ENCODE measurements at places on chromosomes 16 and 17.

DNA sequence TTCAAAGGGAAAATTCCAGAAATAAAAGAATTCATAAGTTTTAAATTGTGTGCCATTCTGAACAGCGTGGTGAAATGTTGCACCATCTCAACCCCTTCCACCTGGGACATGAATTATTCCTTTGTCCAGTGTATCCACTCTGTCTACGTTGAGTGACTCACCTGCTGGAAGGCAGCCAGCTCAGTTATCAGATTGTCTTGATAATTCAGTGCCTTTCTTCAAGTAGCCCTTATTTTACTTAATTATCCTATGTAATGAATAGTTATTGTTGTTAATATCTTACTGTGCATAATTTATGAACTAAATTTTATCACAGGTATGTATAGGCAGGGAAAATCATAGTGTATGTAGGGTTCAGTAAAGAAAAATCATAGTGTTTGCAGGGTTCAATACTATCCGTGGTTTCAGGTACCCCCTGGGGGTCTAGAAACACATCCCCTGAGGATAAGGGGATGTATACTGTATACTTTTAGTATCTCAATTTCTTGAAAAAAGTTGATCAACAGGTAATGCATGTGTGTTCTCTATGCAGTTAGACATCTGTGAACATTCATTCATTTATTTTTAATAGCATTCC, 7.7 kb upstream of the PCTP start:
- DNase-seq: no peak

- no peak for DNase-seq
Measured at GRCh38 chr17:57257195-57257894, 1.0 kb downstream of the MSI2 start.

- DNase-seq: no peak
Measured at GRCh38 chr17:28204751-28205150, 114.2 kb upstream of the TMEM97 start.

DNA sequence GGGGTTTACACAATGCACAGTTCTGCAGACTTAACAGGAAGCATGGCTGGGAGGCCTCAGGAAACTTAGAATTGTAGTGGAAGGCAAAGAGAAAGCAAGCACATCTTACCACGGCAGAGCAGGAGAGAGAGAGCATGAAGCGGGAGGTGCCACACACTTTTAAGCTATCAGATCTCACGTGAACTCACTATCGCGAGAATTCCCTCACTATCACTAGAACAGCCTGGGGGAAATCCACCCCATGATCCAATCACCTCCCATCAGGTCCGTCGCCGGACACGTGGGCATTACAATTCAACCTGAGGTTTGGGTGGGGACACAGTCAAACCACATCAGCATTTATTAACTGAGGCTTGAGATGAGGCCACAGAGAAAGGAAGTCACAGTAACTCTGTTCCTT, 326.7 kb downstream of the C16orf95 start:
- no peak for DNase-seq

DNA sequence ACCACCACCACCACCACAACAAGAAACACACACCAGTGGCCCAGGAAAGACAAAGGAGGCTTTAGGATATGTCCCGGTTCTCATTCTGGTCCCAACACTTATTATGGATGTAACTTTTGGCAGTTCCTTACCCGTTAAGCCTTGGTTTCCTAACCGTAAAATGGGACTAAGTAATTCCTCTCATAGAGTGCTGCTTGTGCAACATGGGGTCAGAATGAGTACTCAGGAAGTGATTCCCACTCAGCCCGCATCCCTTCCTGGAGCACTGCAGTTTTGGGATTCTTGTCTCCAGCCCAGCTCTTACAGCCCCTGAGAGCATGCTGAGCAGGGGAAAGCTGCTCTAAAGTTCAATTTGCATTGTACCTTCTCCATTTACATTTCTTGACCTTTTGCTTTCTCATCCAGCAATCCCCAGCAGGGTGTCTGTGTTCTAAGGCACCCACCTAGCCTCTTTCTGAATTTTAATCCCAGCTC, 262.6 kb downstream of the PRKCA start:
- no peak for DNase-seq

DNA sequence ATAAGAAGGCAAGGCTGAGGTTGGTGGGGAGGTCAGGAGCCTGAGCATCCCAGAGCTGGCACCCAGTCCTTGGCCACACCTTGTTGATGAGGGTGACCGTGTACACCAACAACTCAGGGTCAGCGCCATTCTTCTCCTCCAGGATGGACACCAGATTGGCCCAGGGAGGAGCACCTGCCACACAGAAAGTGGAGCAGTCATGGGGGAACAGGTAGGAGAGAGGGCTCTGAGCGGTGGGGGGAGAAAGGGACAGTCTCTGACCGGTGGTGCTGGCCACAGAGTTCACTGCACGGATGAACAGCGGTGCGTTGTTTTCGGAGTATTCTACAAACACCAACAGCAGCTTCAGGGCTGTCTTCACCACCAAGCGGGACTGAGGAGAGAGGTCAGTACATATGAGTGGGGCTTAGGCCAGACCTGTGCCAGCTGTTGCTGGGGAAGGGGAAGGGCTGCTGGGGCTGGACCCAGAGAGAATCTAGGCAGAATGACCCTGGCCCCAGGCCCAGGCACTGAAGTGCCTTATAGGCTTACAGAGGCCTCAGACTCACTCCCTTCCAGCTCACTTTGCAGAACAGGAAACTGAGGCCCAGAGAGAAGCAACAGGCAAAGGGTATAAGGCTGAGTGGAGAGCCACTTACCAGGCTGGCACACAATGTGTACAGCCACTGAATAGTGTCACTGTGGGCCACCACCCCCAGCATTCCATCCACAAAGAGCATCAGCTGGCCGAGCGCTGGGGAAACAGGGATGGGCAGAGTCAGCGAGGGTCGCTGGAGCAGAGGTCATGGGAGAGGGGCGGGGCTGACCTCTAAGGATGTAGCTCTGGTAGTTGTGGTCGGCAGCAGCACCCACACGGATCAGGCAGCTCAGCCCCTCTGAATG, 9.6 kb downstream of the FHOD1 start:
- no peak for DNase-seq

DNA sequence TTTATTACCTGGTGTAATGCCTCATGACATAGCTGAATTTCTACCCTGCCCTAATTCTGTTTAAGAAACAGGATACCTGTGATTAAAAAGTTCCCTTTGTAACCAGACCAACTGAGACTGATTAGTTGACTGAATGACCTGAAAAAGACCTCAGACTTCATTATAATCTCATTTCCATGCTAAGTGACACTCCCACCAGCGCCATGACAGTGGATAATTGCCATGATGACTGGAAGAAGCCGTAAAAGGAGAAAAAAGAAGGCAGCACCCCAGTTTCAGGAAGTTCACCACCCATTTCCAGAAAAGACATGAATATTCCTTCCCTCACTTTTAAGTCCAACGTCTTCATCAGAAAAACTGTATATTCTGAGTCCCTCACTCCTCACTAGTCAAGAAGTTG, 125.6 kb upstream of the HS3ST4 start:
- no peak for DNase-seq

- no peak for DNase-seq
Measured at GRCh38 chr17:82325286-82326180, 8.0 kb downstream of the SECTM1 start.

GRCh38 chr16:57308041-57308440, 23.6 kb upstream of the PLLP start:
- DNase-seq: no peak

DNA sequence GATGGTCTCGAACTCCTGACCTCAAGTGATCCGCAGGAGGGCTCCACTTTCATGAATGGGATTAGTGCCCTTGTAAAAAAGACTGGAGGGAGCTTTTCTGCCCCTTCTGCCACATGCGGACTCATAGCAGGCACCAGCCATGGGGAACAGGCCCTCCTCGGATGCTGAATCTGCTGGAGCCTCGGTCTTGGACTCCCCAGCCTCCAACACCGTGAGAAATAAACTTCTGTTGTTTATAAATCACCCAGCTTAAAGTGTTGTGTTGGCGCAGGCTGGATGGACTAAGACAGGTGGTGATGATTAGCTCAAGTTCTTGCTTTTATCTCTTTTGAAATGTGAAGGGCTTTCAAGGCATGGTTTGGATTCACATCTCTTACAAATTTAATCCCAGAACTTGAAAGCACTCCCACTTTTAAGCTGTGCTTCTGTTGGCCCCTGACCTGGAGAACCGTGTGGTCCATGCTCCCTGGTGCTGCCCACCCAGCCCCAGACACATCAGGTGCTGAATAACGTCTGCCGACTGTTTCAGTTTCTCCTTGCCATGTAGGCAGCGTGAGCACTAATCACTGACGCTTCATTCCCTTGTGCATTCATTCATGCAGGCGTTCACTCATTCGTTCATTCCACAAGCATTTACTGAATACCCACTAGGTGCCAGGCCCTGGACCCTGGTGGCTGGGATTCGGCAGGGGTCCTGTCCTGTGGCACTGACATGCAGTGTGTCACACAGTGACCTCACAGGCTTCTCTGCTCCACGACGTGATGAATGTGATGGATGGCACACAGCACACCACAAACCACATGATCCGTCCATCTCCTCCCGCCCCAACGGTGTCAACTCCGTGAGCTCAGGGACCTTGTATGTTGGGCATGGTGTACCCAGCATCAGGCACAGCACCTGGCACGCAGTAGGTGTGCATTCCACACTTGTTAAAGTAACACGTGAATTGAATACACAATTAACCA, 8.9 kb downstream of the CIBAR2 start:
- no peak for DNase-seq

- no peak for DNase-seq
Measured at GRCh38 chr16:47965439-47965838, 190.4 kb downstream of the ABCC12 start.

DNA sequence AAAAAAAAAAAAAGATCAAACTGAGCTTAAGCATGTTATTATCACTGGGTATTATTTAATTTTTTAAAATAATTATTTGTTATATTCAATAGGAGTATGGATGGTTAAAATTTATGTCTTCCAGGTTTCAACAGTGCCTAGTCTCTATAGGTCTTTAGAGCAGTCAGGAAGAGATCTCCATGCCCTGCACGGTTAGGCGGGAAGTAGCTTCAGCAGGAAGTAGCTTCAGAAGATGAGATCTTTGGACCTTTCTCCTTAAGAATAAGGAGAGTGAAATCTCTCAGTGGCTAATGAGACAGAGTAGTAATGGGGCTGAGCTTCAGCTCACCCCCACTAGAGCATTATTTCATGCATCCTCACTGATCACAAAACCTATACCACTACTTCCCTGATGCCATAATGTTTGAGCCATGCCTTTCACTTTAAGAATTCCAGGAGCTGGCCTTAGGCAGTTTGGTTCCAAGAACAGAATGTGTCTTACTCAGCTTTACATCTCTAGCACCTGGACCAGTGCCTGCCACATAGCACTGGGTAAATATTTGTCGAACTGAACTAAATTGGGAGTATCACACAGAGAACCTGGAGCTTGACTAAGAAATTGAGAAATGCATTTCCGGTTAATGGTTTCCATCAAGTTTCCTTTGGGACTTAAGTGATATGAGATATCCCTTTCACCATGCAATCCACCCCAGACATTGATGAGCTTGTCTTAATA, 43.5 kb downstream of the SCPEP1 start:
- DNase-seq: no peak

- no peak for DNase-seq
Measured at GRCh38 chr17:37083456-37083855, 134.7 kb downstream of the AATF start.

- DNase-seq: peak; percentile 89
Measured at GRCh38 chr17:42566883-42567573, at the start of gene MLX. TSS of gene MLX (plus strand) at chr17:42567100. CDS start at chr17:42567125, 25 bp downstream.

DNA sequence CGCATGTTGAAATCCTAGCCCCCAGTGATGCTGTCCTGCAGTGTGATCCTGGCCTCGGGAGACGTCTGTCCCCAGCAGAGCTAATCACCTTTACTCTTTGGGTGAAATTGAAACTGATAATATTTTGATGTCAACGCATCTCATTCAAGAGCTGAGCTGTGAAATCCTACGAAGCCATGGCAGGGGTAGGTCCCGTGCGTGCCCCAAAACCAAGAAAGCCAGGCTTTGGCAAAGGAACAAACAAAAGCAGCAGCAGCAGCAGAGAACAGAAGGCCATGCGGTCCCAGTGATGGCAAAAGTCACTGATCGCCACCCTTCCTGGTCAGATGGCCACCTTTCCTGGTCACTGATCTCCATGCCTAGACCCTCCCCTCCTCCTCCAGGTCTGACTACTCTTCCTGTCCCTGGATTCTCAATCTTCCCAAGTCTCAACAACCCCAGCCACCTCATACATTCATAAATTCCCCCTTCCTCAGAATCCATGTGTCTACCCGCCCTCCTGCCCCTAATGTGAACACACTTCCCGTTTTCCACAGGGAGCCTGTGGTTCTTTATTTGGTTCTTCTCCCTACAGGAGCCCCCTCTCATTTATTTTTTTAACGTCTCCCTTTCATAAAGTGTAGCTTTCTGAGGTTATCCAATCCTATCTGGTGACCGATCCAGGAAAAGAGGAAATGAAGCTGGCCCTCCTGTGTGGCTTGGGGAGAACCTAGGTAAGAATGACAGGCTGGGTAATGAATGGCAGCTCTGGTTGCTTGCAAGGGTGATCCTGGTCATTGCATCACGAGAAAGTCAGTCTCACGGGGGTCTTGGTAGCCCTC, 50.3 kb downstream of the CPPED1 start:
- DNase-seq: no peak

DNA sequence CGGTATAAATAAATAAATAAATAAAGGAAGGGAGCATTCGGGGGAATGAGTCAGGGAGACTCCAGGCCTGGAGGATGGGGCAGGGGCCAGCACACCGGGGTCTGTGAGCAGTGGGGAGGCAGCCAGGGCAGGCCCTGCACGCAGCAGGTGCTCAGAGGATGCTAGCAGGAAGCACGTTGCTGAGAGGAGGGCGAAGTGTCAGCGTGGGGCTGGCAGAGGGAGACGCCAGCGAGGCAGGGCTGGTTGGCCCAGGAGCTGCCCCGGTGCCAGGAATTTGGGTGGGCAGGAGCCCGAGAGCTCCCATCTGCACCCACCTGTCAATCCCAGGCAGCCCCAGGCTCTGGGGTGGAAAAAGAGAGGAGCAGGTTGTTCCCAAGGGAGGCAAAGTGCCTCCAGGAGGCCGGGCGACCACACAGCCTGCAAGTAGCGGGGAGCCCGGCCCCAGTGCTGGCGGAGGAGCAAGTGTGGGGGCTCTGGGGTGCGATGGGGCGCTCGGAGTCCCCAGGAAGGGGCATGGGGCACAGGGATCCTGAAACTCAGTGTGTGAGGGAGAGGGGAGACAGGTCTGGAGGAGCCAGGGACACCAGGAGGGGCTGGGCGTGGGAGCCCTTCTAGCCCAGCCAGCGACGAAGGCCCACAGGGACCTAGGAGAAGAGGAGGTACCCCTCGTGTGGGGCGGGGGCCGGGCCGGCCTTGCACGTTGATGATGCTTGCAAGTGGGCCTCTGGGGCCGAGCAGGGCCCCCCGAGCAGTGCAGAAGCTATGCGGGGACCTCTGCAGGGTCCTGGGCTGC, 28.0 kb downstream of the SOX8 start:
- no peak for DNase-seq
